ENCODE measurements at places on chromosomes 7 and 10.

DNA sequence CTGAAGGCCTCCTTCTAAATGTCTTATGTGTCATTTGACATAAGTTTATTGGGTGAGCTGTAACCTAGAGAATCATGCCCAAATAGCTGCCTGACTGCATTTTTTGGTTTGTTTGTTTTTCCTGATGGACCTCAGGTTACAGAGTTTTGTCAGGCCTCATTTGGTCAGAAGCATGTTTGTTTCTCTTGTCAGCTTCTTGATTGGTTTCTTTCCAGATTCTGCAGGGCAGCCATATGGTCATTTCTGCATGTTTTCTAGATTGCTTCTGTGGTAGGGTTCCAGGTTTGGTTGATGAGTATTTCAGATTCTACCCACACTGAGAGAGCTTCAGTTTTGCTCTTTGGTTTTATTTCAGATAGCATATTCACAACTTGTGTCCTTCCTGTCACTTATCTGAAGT lies 28.0 kb downstream of the GLCCI1 start:
- no peak for DNase-seq

DNA sequence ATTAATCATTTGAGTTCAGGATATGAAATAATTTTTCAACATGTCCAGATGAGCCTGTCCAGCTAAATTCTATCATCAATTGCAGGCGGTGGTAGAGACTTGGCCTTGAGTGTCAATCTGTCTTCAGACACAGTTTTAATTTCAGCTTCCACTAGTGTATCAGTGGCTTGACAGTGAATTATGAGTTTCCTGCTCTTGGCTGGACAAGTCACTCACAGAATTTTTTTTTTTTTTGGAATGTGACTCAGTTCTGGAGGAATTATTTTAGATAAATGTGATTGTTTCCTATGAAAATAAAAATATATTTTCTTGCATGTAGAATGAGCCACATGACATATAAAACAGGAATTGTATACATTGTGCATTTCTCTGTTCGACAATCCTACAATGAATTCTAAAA lies 319.9 kb upstream of the AKR1E2 start:
- DNase-seq = no peak

DNA sequence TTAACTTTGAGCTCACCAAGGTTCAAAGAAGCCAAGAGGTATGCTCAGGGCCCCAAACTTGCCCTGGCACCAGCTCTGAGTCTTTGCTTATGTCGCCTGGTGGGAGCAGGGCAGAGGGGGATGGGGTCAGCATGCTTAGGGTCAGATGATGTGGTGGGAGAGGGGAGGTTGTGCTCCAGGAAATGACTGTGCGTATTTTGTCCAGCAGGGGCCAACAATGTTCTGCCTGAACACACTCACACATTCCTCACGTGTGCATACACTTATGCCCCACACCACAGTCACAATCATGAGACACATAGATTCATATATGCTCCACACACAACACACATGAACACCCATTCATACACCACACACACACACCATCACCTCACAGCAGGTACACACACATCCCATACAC lies 4.4 kb upstream of the RAMP3 start:
- no peak for DNase-seq

DNA sequence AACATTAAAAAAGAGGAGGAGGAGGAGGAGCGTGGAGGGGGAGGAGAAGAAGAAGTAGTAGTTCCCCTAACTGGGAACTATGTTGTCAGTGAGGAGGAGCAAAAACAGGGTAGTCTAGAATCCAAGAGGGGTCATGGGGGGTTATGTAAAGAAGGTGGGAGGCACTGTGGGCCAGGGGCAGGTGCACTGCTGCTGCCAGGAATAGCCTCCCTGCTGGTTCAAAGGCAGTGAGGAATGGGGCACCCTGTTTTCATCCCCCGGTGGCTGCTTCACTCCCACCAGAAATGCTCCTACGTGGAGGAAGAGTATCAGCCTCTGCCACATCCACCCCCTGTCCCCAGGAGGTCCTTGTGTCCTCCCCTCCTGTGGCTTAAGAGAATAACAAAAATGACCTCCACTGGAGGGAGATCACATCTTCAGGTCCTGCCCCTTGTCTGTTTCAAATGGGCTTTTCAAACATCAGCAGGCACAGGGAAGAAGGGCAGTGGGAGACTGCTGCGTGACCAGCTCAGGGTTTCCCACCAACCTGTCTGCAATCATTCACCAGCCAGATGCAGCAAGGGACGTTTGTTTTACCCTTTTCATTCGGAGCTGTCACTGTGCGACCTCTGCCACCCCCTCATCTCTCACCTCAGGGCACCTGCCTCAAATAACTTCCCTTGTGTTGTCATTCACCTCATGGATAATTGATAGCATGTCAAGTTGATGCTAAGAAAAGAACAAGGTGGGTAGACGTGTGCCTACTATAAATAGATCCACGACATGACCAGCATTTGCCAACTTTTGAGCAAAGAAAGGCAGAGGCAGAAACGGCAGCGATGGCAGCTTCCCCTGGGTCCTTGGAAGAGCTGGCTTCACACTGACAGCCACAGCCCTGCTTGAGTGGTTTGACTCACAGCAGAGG lies 92.6 kb downstream of the DGKI start:
- DNase-seq = no peak

DNA sequence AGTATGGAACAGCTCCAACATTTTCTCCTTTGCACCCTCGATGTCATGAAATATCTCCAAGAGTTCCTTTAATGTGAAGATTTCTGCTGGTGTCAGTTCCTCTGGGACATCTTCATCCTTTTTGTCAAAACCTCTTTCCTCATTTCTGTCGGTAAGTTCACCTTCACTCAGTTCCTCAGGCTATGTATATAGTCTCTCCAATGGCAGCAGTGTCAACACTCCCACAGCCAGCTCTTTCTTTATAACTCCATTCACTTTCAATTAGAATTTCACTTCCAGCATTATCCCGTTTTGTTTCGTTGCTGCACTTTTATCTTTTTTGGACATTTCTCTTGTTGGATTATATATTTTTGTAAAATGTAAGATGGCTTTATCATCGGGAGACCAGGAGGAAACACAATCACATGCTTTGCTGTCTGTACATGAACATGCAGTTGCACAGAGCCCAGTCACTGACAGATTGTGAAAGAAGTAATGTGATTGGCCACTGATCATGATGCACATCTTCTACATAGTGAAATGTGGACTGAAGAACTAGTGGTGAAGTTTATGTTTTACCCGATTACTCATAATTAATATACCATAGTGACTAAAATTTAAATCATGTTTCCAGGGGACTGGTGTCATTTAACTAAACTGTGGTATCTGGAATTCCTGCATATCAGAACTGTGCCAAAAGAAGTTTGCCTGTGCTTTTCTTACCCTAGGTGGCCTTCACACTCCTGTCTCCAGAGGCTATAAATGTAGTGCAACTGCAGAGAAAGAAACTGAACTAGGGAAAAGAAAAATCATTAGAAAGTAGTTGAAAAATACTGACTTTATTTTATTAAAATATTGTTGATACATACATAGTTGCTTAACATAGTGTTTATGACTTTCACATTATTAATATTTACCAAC lies 289.6 kb downstream of the PPP1R3A start:
- DNase-seq = no peak

- DNase-seq = no peak
These were observed 93.3 kb upstream of the ELMO1 start for GRCh38 chr7:37541810-37542443.

DNA sequence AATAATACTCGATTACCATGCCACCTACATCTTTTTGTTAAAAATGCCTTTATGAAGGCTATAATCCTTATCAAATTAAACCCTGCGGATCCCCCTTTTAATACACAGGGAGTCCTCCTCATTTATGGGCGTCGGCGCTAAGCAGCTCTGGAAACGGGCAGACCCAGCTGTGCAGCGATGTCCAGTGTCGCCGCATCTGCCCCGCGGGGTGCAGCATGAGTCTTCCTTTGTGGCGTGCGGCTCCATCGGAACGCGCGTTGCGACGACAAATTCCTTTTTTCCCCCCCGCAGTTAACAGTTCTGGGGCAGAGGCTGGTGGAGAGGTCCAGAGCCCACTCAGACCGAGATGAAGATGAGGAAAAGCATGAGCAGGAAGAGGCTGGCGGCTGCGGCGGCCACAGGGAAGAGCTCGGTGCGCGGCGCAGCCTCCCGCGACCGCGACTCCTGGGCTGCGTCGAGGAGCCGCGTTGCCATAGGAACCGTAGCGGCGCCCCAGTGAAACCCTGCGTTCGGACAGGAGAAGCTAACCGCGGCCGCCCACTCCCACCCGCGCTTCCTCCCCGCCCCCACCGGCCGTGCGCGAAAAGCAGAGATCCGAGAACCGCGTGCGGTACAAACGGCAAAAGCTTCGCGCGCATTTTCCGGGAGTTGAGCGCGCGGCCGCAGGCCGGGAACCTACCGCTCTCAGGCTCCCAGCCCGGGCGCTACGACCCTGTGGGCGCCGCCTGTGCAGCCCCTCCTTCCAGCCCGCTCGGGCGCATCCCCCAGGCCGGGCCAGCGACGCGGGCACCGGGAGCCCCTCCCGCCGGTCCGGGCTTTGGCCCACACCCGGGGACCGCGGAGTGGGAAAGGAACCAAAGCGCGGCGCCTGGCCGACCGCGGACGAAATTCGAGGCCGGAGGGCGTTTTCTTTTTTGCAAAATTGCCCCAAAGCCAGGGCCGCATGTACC lies 130.6 kb downstream of the SPAG6 start:
- peak; percentile 17 for DNase-seq

GRCh38 chr10:13915710-13916109 lies 328.9 kb downstream of the PRPF18 start:
- no peak for DNase-seq

DNA sequence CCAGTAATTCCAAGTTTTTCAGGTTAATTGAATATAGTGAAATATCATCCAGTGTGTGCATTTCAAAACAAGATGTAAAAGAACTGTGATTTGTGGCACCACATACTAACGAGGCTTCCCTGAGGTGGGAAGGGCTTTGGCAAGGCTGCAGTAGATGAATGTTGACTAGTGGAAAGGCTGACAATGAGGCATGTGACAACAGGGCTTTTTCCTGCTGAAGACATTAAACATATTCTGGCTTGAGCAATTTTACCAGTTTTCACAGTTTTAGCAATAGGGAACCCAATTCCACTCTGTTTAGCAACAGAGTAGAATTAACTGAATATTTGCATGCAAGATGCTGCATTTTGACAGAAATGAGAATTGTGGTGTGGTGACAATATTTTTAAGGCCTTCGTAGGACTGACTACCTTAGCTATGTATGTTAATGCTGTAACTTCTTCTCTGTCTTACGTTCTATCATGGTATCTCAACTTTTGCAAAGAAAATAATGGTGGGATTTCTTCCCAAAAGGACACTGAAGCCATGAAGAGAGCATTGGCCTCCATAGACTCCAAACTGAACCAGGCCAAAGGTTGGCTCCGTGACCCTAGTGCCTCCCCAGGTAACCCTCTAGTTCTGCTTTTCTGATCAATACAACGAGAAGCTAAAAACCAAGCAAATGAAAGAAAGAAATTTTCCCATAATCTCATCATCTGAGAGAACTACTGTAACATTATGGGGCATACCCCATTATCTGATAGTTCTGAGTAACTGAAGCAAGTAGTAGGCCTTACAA lies 68.5 kb downstream of the AP3M1 start:
- DNase-seq = no peak

DNA sequence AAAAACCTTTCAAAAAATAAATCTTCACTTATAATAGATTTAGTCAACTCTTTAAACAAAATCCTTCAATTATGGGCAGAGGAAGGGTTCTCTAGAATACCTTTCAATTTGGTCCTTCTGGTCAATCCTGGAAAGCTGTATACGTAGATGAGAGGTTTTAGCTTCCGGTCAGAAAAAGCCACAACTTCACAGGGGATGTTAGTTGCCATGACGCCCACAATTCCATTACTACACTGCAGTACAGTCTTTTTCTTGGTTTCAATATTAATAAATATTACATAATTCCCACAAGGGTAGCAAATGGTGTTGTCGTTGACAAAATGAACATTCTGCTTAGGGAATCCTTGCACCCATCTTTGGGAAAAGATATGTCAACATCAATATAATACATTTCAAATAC lies 1.7 kb downstream of the CFAP43 start:
- DNase-seq = no peak

DNA sequence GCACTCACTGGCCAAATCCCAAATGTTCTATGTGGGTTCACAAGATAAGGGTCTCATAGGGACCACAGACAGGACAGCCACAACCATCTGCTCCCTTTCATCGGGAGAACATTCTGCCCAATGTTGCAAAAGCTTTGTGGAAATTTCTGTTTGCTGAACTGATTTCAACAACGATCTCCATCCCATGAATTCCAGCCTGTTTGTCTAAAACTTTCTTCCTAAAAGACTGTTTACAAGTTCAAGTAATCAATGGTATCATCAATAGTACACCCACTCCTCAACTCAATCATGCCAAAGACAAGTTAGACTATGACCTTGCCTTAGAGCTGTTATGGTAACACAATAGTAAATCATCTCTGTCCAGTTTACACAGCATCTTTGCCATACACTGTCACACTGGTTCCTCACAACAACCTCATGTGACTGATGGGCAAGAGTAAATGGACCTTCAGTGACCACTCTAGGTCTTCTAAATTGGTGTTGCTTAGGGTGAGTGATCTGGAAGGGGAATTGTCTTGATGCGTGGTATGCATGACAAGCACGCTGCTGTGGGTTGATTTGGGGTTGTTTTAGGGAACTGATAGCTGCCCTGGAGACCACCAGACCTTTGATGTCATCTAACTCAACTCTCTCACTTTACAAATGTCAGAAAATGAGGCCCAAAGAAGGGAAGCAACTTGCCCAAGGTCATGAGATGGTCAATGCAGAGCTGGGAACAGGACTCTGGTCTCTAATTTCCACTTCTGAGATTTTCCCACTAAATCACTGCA lies 95.1 kb downstream of the PPP1R3C start:
- DNase-seq = no peak

Measured in stimulated activated CD4-positive, alpha-beta T cell treated with anti-CD3 and anti-CD28 coated beads, Interleukin-15, amount 100 ng/mL, for 48 hours (primary cell).